Uterus (tissue), 4 donors: ENCODE measurements at places on chromosomes 6 and 20.

GRCh38 chr6:112443179-112444065 is 96.3 kb downstream of the RFPL4B start:
- H3K36me3 ChIP-seq: no peaks in the 10 kb centered on the region
- DNase-seq: peak; percentile 73
- H3K27me3 ChIP-seq: no peaks in the 10 kb centered on the region
- no peaks in the 10 kb centered on the region for H3K4me1 ChIP-seq

- no peak overlapping the region for H3K27ac ChIP-seq
- no peak for DNase-seq
- no peaks in the 10 kb centered on the region for H3K27me3 ChIP-seq
- H3K4me3 ChIP-seq: no peak overlapping the region
Observed at GRCh38 chr6:27406085-27406484, 17.5 kb downstream of the ZNF391 start.

GRCh38 chr6:46044881-46045617 is 29.4 kb upstream of the CLIC5 start:
- H3K4me1 ChIP-seq: no peaks in the 10 kb centered on the region
- no peak for DNase-seq
- H3K36me3 ChIP-seq: no peaks in the 10 kb centered on the region
- no peaks in the 10 kb centered on the region for H3K27me3 ChIP-seq
- H3K4me3 ChIP-seq: no peak overlapping the region

- H3K4me1 ChIP-seq: peaks cover 8% of the 10 kb centered on the region
- DNase-seq: no peak
- H3K4me3 ChIP-seq: no peak overlapping the region
- H3K36me3 ChIP-seq: no peaks in the 10 kb centered on the region
- no peaks in the 10 kb centered on the region for H3K27me3 ChIP-seq
Observed at GRCh38 chr6:157271911-157272310, 51.4 kb downstream of the TMEM242 start.

- H3K4me3 ChIP-seq: no peak overlapping the region
- H3K27me3 ChIP-seq: no peaks in the 10 kb centered on the region
- peak overlapping the region; percentile 56 for H3K27ac ChIP-seq
- no peaks in the 10 kb centered on the region for H3K36me3 ChIP-seq
- H3K4me1 ChIP-seq: no peaks in the 10 kb centered on the region
Observed at GRCh38 chr20:34907616-34908469, 31.4 kb downstream of the ACSS2 start.
